ENCODE measurements at places on chromosomes 5 and 9. TPM values are rescaled to one million over a fixed set of nuclear protein-coding genes. Genes with fewer than 3 reads are reported as not detected.
A peak's percentile ranks its signal among the peaks of the same experiment; 100 is the strongest.

The ZNF608 gene
- total RNA-seq, result 2.1 TPM

The CARD6 gene
- 7.1 TPM for total RNA-seq

- peak; percentile 56 for DNase-seq
These were observed 28.5 kb upstream of the PUM3 start for GRCh38 chr9:2872250-2872930.

- DNase-seq, result peak; percentile 26
These were observed 32.7 kb upstream of the DMRTA1 start for GRCh38 chr9:22413884-22414283.

DNA sequence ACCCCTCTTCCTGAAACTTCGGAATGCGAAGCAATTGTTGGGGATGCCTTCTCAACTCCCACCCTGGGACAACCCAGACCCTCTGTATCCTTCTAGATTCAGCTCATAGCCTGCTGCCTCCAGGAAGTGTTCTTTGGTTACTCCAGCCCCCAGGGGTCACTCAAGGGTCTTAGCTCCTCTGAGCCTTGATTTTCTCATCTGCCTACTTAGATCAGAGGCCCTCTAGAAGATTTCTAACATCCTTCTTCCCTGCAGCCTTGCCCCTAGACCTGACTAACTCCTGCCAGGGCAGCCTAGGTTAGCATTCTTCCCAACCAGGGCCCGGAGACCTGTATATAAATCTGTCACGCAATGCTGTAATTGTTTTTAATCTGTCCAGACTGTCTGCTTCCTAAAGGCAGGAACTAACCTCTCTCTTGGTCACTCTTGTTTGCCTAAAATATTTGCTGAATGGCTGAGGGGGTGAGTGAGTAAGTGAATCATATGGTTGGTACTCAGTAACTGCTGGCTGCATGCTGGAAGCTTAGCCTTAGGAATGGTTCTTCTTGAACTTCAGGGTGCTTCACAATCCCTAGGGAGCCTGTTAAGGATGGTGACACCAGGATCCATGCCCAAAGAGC, 8.2 kb downstream of the GALNT10 start:
- peak; percentile 86 for DNase-seq

- peak; percentile 48 for DNase-seq
These were observed 1.1 kb downstream of the ARL15 start for GRCh38 chr5:54309276-54309675.

DNA sequence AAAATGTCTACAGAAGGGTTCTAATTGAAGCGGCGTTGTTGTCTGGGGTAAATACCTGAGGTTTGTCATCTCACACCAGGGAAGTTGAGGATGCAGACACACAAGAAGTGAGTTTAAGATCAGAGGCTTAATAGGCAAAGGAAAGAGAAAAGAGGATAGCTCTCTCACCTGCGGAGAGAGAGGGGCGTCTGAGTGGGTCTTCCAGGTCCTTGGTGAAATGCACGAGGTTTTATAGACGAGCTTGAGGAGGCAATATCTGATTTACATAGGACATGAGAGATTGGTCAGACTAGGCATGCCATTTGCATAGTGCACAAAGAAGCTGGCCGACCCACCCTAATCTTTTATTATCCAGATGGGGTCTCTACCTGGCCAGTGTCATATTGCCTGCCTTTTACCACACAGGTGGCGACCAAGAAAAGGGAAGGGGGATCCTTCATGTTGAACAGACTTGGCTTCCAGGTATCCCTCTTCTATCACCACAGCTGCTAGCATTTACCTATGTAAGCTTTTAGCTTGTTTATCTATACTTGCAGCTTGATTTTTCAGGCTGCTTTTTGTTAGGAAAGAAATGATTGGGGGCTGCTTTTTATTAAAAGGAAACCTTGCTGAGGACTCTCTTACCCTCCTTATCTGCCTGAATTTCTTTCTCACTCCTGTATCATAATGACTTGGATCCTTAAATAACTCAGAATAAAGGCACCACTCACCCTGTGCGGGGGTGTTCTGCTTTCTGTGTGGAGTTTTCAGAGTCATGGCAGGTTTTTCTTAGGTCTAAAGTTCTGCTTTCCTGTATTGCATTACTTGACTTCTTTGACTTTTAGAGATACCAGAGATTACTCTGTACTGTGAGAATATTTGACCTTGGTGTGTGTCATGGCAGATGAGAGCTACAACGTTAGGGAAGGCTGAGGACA, 9.4 kb upstream of the GLT6D1 start:
- DNase-seq, result no peak

DNA sequence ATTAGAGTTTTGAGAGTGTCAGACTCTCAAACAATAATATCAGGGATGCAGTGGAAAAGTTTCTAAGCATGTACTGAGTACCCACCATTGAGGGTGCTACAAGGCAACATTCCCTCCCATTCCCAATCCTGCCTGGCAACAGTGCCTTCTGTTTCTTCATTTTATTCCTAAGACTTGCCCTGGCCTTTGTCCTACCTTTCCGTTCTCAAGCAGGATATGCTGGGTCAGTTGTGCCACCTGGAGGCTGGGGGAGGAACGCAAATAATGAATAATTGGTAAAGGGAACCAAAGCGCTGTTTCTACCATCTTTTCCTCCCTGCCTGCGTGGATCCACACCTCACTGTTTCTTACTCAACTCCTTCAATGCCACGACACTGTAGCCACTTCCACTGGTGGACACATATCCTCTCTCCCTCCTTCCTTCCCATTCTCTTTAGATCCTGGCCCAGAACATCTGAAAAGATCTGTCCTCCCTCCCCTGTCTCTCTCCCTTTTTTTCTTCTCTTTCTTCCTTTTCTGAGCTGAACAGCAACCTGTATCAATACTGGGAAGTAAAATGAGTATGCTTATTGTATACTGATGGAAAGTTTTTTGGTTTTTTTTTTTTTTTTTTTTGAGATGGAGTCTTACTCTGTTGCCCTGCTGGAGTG, 149.5 kb downstream of the C9orf152 start:
- no peak for DNase-seq

The GLRA1 gene
- not detected for total RNA-seq

- DNase-seq, result no peak
These were observed 70.3 kb upstream of the TRPM3 start for GRCh38 chr9:71191708-71192107.
